Inflammatory macrophage treated with lipopolysaccharide for 1 hour (primary cell): ENCODE measurements at places on chromosomes 6 and 20.

GRCh38 chr6:139742671-139743070 lies 368.2 kb upstream of the CITED2 start:
- no peak for DNase-seq

DNA sequence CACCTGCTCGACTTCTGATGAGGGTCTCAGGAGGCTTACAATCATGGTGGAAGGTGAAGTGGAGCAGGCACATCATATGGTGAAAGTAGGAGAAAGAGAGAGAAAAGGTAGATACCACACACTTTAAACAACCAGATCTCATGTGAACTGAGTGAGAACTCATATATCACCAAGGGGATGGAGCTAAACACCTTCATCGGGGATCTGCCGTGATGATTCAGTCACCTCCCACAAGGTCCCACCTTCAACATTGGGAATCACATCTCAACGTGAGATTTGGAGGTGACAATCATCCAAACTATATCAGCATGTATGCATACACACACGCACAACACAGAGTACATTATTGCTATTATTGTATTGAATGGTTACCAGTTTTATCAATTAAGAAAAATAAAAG lies 453.3 kb upstream of the NRSN1 start:
- DNase-seq, result no peak

GRCh38 chr6:158752613-158753012 lies 66.6 kb downstream of the EZR start:
- DNase-seq, result no peak

GRCh38 chr20:62558779-62559178 lies 83.0 kb upstream of the GATA5 start:
- no peak for DNase-seq

GRCh38 chr6:88050140-88050818 lies 2.6 kb downstream of the SPACA1 start:
- DNase-seq, result no peak

GRCh38 chr6:90939906-90940305 lies 353.0 kb upstream of the MAP3K7 start:
- DNase-seq, result no peak

DNA sequence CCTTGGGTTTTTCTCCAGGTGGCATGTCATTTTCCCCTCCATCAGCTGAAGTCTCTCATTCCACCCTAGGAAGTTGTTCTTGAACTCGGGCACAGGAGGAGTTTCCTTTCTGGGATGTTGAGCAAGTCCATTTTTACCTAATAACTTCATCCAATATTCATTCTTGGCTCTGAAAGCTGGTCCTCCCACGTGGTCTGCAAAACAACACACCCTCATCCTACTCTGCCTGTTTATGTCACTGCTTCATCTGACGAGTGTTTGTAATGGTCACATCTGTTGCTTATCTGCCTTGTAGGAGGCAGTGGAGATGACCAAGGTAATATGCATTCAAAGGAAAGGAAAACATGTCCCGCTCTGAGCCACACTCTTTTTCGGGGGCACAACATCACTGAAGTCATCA lies 41.7 kb upstream of the AIG1 start:
- DNase-seq, result no peak

DNA sequence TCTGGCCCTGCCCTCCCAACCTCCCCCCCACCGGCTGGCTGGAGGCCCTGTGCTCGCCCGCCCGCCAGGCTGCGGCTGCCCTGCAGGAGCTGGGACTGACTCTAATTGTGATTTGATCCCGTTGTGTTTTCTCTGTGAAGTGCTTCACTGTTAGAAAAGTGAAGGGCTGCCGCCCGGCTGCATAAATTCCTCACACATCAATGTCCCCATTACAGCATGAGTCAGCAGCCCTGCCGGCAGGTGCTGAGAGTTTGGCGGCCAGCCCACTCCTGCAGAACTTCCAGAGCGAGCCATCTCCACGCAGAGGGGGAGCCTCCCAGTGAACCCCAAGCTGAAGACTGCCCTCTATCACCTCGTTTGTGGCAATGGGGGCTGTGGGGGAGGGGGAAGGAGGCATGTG lies 137.9 kb downstream of the DLL1 start:
- no peak for DNase-seq

GRCh38 chr6:155201461-155202226 lies 62.2 kb upstream of the CLDN20 start:
- no peak for DNase-seq

DNA sequence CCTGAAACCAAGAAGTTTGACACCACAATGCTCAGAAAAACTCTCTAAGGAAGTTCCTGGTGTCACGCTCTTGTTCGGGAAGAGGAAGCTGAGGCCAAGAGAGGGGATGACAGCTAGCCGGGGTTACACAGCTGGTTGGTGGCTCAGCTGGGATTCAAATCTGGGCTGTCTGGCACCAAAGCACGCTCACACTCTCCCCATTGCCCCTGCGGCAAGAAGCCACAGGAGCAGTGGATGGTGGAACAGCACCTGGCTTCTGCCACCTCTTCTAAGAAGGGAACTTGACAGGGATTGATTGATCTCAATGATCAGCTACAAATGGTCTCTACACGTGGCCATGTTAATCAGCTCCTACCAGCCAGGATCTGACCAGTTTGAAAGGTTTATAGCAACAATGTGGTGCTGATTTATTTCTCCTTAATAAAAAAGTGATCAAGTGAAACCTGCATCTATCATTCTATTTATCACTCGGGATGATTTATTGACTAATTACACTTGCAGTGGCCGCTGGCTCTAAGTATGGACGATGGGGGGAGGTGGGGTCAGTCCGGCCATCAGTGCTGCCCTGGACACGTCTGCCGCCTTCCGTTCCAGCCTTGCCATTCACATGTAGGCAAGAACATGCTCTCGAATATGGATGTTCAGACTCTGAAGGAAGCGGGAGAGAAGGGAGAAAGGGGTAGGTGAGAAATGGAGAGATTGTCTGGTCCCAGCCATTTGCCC lies 71.9 kb upstream of the TOP1 start:
- peak; percentile 56 for DNase-seq

DNA sequence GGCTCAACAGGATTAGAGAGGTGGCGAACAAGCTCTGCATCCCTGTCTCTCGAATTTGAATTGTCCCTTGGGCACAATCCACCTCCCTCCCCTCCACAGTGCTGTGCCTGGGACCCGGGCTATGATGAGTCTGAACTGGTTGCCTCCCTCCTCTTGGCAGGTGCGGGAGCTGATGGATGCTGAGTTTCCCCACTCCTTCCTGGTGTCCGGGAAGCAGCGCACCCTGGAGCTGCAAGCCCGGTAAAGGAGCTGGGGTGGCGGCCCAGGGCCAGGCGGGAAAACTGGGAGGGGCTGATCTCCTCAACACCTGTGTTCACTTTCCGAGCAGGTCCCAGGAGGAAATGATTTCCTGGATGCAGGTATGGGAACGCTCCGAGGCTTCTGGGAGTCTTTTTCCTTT lies 14.9 kb downstream of the FGD2 start:
- no peak for DNase-seq

DNA sequence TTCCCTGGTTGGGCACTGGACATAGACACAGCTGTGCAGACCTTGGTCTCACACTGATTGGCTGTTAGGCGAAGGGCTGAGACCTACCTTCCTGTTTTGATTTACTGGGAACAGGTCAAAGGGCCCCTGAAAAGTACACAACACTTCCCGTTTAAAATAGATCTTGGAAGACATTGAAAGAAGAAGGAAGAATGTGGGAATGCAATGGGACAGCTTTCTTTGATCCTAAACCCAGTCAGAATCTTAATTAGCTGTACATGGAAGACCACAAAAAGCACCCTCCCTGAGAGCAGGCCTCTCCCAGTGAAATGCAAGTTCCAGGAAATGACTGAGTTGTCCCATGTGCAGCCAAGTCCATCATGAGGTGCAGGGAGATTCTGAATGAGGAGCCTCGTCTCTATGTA lies 83.6 kb upstream of the EXOC2 start:
- DNase-seq, result no peak
